ENCODE measurements at places on chromosomes 1 and 21. TPM values are rescaled to one million over a fixed set of nuclear protein-coding genes. Genes with fewer than 3 reads are reported as not detected.

Gene DEPDC1
- 17.6 TPM for polyA plus RNA-seq

GRCh38 chr21:27213303-27213702 lies 246.4 kb upstream of the ADAMTS5 start:
- no peak for DNase-seq

- DNase-seq, result no peak
These were observed 173.3 kb upstream of the PRMT6 start for GRCh38 chr1:106883208-106883607.

- DNase-seq, result no peak
These were observed 11.7 kb upstream of the UCK2 start for GRCh38 chr1:165815725-165816124.

DNA sequence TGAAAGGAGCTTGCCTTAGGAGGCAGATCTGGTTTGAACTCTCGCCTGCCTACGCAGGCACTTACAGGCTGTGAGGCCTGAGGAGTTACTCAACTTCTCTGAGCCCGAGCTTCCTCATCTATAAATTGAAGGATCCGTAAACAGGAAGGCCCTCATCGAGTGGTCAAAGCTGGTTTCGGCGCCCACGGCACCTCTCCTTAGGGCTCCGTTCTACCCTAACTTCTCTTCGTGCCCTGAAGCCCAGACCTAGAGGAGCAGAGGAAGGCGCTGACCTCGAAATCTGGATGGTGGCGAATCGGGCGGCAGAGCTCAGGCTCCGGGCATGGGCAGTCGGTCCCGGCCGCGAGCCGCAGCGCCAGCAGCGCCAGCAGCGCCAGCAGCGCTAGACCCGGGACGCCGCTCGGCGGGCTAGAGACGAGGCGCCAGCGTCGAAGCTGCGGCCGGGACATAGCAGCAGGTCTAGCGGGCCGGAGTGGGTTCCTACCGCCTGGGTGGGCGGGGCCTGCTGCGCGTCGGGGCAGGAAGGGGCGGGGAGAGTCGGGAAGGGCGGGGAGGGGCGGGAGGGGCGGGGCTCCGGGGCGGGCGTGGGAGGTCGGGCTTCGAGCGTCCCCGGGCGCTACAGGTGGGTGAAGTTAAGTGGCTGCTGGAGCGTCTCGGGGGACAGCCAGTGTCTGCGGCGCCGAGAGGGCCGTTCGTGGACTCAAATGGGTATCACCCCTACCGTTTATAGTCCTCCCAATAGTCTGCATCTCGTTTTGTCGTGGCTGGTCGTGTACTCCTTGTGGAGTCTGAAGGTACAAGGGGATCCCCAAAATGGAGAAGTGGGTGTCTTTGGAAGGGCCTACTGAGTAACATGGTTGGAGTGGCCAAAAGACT lies at the start of gene CTBS:
Gene CTBS, minus strand, starts transcription at position 474 of the 876 bp plus-strand sequence. Its CDS starts 25 bp downstream, at position 449.
- DNase-seq, result peak; percentile 63

DNA sequence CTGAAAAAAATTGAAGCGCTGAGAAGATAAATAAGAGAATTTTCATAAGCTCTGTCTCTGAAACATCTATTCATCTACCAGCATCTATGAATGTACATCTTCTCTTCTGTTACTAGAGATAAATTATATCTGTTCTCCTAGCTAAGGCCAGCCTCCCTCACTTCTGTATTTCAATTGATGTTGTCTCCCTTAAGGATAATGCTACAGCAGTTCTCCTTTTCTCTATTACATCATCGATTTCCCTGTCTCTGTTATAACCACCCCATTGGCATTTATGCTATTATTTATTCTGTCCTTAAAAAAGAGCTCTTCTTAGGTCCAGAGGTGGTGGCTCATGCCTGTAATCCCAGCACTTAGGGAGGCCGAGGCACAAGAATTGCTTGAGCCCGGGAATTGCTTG lies 42.9 kb upstream of the TMCO2 start:
- no peak for DNase-seq

GRCh38 chr21:33273044-33273443 lies 6.9 kb downstream of the IL10RB start:
- no peak for DNase-seq

DNA sequence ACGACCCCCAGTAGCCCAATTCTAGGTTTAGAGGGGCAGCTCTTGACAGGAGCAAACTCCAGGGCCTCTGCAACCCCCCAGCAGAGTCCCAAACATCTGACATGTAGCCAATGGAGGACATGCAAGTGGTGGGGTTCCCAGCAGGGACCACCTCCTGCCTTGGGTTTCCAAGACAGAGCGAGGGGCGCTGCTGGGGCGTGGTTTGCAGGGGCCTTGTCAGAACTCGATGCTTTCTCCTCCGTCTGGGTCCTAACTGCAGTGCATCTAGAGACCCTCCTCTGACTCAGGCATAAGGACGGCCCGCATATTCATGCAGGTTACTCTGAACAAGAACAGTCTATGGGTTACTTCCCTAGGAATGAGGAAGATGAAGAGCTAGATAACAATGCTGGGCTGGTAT lies 17.2 kb downstream of the EPHX1 start:
- DNase-seq, result no peak

GRCh38 chr21:37845535-37845934 lies 70.7 kb downstream of the KCNJ6 start:
- no peak for DNase-seq

DNA sequence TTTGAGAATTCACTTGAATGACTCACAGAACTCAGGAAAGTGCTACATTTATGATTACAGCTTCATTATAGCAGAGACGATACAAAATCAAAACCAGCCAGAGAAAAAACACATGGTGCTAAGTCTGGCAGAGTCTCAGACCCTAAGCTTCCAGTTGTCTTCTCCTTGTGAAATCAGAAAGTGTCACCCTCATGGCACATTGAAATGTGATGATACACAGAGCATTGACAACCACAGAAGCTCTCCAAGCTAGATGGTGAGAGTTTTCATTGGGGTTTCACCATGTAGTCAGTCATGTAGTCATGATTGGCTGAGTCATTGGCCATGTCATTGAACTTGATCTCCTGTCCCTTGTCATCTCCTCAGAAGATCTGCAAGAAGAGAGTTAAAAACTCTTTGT lies 526.6 kb downstream of the MRPL39 start:
- no peak for DNase-seq

DNA sequence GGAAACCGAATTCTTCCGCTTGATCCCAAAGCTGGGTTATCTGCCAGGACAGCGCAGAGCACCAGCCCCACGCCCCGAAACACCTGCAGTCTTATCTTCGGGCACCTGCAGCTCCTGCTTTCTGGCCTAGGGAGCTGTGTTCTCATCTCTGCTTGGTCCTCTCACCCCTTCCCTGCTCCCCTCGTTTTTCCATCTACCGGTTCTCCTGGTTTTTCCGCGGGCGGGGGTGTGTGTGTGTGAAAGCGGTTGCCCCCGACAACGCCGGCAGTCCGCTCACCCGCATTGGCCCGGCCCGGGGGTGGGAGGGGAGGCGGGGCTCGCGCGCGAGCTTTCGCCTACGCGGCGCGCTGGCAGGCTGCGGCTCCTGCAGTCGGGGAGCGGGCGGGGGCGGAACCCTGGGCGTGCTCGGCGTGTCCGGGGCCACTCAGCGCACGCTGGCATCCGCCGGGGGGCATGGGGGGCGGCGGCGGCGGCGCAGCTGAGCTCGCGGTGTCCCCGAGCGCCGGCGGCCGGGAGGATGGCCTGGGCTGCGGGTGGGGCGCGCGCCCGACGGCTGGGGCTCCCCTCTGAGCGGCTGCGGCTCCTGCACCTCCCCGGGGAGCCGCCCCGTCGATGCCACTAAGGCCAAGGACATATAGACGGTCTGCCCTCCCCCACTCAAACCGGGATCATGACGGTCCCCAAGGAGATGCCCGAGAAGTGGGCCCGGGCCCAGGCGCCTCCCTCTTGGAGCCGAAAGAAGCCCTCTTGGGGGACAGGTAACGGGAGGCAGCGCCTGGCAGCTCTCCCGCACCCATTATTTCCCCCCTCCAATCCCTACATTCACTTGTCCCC lies 3.2 kb downstream of the ATP8B2 start:
- peak; percentile 41 for DNase-seq

Measured in left renal pelvis (tissue), 4 donors.